Right ventricle myocardium superior (tissue), 1 donor: ENCODE measurements at places on chromosomes 11 and 22.
A peak's percentile ranks its signal among the peaks of the same experiment; 100 is the strongest.

DNA sequence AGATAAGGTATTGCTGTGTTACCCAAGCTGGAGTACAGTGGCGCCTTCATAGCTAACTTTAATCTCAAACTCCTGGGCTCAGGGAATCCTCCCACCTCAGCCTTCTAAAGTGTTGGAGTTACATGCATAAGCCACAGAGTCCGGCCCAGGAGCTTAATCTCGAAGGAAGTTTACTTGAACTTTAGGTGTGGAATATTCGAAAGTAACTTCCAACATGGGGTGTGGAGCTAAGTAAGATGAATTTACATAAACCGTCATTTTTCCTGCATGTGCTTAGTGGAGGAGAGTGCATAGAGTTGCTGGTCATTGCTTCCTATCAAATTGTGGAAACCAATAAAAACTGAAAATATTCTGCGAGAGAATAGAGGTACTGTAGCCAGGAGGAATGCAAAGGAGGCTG is 1.5 kb downstream of the ATG13 start:
- no peak for DNase-seq

GRCh38 chr11:114784216-114784615 is 105.9 kb downstream of the NXPE2 start:
- DNase-seq, result no peak

DNA sequence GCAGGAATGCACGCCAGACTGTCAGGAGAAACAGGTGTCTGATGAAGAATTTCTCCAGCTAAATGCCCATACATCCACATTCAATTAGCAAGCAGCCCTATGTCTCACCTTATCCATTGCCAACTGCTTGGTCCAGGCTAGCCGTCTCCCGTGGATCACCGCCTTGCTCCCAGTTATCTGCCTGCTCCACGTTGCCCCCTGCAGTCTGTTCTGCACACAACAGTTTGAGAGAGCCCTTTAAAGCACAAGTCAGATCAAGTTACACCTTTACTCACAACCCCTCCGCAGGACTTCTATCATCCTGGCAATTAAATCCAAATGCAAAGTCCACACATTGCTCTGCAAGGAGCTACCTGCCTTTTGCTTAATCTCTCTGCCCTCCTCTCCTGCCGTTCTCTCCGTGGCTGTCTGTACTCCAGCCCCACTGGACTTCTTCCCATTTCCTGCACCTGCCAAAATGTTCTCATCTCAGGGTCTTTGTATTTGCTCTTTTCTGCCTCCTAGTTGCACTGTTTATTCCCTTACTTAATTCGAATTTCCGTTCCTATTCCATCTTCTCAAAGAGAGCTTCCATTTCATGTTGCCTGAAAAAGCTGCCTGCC is 185.3 kb upstream of the LARGE1 start:
- DNase-seq, result peak; percentile 68

- DNase-seq, result no peak
Measured at GRCh38 chr11:70888061-70888460, 364.3 kb downstream of the SHANK2 start.

DNA sequence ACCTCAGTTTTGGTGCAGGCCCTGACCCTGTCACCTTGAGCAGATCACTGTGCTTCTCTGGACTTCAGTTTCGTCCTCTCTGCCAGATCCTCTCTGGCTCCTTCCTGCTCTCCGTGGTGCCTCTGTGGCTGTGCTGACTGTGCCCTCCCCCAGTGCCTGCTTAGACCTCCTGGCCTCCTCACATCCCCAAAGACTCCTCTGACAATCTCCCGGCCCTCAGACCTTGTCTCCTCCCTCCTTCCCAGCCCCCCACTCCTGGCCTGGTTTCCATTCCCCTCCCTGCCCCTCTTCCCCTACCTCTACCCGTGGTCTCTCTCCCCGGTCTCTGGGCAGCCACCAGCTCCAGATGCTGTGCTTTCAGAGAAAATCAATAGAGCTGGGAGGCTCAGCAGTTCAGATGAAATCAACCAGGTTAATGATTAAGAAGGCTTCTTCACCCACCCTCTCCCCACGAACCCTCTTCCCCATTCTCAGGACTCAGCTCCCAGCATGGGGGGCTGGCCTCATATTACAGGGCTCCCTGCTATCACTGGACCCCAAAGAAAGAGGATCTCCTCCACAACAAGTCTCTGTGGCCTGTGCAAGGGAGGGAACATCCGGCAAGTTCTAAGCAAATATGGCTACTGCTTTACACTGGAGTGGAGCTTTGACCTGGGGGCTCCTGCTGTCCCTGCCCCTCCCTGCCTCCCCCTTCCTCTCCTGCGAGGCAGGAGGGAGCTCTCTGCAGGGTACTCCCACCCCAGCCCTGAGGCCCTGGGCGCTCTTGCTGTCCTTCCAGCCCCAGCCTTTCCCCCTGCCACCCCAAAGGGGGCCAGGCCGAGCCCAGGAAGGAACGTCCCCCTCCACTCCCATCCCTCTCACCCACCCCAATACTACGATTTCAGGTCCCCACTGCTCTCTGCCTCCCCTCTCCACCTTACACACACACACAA is 8.5 kb downstream of the BACE1-AS start:
- no peak for DNase-seq

GRCh38 chr11:43145653-43146052 is 166.1 kb upstream of the API5 start:
- no peak for DNase-seq

- DNase-seq, result no peak
Measured at GRCh38 chr11:27112946-27113345, 72.3 kb downstream of the BBOX1 start.

DNA sequence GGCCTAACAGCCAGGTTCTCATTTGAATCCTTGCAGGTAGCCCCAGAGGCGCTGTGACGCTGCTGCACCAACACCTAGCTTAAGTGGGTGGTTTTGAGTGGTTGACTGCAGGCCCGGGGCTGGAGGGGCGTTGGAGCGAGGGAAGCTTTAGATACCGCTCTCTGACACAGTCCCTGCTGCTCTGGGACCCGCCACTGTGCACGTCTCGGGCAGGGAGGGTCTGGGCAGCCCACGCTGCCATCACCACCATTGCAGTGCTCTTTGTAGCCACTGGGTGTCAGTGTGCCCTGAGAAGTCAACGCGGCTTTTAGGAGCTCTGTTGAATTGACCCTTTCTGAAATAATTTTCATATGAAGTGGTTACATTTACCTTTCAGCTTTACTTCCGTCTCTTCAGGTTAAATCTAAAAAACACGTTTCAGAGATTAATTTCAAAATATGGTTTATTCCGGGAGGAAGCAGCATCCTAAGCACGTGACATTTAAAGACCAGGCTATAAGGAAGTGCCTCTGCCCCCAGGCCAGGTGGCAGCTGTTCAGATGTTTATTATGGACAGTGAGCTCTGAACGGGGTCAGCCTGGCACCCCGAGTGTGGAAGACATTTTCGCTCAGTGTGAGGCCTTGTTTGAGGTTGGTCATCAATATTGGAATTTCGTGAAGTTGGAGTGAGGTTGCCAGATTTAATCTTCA is 30.9 kb upstream of the PARVB start:
- peak; percentile 73 for DNase-seq

DNA sequence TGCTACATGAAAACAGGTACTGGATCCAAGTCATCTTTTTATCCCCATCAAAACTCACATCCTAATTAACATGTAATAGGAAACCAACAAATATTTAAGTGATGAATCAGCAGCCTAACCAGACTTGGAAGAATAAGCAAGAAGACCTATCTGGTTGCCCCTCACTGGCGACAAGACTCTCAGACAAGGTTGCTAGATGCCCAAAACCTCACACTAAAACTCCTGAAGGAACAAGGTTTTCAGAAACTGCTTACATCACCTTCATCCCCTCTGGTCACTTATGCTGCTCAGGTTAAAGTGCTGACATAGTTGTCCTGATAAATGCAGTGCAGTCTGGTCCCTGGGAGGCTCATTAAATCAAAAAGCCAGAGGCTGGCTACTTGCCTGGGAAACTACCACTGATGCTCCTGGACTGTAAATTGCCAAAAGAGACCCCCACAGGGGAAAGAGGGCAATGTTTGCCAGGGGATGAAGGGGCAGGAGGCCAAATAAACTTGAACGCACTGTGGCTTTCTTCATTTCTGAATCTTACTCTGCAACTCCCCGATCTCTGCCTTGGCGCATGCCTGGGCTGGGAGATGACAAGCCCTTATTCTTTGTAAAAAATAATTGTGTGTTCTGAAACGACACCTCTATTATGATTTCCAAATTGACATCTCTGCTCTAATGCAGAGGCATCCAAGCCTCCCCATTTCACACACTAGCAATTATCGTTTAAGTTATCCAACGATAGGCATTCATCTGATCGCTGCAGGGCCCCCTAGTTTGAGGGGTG is 72.7 kb downstream of the AMBRA1 start:
- no peak for DNase-seq

GRCh38 chr11:25453471-25453870 is 878.5 kb upstream of the ANO3 start:
- DNase-seq, result no peak

DNA sequence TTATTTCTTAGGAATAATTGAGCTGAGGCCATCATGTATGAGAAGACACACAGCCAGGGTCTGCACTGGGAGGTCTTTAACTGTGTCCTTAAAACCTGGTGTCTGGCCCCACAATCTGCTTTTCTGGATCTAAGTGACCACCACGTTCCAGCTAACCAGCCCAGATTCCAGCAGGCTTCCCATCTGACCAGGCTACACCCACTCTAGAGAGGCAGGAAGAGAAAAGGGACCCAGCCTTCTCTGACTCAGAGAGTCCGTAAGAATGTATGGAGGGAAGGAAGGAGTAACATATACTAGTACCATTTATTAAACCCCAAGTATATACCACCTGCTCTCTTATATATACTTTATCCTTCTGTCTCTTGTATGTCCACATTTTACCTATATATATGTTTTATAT is 80.1 kb downstream of the LDLRAD3 start:
- DNase-seq, result no peak

DNA sequence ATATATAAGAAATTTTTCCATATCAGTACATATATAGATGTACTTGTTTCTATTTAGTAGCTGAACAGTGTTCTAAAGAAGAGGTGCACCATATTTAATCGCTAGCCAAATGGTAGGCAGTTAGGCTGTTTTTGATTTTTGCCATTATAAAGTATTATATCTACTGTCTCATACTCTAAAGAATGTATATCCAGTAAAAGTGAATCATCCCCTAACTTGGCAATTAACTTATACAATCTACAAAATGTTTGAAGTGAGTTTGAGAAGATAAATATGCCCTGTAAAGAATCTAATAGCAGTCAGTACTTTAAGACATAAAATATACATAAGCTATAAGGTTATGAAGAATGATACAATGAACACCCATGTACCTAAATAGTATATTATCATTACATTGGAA is 291.5 kb downstream of the SWAP70 start:
- no peak for DNase-seq
